ENCODE measurements at places on chromosomes 6 and 20.

- DNase-seq, result peak; percentile 14
Measured at GRCh38 chr6:53894091-53894490, 99.3 kb downstream of the LRRC1 start.

DNA sequence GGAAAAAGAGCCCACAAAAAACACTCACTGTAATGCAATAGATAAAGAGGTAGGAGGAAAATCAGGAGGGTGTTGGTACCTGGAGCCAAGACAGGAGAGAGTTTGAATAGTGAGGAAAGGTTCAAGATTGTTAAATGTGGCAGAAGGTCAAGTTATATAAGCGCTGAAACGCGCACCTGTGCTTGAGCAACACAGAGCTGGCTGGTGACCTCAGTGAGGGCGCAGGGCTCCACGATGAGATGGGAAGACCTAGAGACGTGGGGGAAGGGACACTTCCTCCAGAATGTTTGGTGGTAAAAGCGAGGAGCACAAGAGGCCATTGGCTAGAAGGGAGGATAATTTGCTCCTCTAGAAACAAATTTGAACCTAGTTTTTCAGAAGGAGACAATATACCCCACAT is 4.2 kb upstream of the PPP1R14C start:
- DNase-seq, result no peak

- no peak for DNase-seq
Measured at GRCh38 chr20:1757072-1757471, 99.5 kb upstream of the SIRPG start.

- DNase-seq, result no peak
Measured at GRCh38 chr20:16258766-16259165, 314.5 kb downstream of the KIF16B start.

- peak; percentile 30 for DNase-seq
Measured at GRCh38 chr6:30885481-30885998, 1.2 kb downstream of the DDR1 start.

GRCh38 chr20:10242166-10242565 is 23.5 kb downstream of the SNAP25 start:
- no peak for DNase-seq

- no peak for DNase-seq
Measured at GRCh38 chr6:52186480-52186879, 305 bp downstream of the IL17A start.

DNA sequence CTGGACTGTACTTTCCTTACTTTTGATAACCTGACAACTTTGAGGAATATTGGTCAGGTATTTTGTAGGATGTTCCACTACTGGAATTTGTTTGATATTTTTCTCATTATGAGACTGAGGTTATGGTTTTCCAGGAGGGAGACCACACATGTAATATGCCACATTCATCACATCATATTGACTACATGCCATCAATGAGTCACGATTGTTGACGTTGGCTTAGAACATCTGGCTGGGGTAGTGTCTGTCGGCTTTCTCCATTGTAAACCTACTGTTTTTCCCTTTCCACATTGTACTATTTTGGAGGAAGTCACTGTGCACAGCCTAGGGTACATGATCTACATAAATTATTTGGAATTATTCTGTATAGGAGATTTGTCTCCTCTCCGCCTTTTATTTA is 1.4 kb upstream of the STX11 start:
- DNase-seq, result no peak

DNA sequence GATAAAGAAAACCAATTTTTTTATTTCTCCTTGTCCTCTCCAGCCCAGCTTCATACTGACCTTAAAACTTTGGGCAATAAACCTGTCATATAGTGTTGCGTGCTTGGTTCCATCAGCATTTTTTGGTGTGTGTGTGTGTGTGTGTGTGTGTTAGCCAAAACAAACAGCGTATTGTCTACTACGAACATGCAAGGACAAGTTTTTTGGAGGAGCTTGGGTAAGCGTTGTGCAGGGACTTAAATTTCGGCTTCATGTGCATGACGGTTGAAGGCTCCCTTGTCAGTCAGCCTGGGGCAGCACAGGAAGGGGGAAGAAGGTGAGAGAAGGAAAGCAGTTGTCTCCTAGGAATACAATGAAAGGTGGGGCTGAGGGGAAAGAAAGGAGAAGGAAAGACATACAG is 62.0 kb upstream of the PAX1 start:
- no peak for DNase-seq

- no peak for DNase-seq
Measured at GRCh38 chr20:23546435-23547144, 21.7 kb downstream of the CST9L start.

DNA sequence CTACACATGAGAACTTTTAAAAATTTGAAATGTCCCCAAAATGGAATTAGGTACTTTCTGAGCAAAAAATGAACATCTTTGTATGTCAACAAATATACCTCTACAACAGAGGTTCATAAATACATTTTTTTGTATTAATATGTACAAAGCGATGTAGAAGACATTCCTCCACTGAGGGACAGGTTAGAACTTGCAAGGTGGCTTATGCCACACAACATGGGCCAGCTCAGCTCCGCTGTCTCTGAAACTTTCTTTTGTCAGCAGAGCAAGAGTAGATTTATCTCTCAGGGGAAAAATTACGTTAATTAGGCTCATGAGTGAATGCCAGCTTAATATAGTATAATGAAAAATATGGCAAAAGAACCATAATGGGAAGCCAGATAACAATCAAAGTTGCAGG is 10.6 kb upstream of the TMEM242 start:
- no peak for DNase-seq

- DNase-seq, result no peak
Measured at GRCh38 chr6:119476024-119476423, 126.5 kb upstream of the MAN1A1 start.

DNA sequence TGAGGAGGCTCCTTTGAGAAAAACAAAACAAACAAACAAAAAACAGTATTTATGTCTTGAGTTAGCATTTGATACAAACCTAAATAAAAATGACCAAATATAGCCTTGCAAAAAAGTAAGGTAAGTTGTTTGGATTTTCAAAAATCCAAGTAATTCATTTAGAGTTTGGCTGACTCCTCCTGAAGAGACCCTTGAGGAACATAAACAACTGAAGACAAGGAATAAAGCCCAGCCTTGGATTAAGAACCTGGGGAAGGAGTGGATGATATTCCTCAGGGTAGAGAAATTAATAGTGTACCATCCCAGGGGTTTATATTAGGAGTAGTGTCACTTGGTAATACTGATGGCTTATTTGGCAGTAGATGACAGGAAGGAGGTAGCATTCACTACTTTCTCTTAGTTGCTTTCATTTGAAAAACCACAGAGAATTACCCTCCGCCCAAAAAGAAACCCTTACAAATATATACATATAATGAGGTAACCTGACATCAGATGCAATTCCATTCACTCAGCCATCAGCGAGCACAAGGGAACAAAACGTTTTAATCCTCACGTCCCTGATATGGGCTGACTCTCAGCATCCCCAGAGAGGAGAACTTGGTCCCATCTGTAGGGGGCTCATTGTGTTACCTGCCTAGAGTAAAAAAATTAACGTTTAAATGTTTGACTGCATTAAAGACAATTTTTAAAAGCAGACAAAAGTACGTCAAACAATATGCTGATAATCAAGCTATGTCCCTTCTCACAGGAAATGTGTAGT is 57.0 kb downstream of the SOBP start:
- no peak for DNase-seq

DNA sequence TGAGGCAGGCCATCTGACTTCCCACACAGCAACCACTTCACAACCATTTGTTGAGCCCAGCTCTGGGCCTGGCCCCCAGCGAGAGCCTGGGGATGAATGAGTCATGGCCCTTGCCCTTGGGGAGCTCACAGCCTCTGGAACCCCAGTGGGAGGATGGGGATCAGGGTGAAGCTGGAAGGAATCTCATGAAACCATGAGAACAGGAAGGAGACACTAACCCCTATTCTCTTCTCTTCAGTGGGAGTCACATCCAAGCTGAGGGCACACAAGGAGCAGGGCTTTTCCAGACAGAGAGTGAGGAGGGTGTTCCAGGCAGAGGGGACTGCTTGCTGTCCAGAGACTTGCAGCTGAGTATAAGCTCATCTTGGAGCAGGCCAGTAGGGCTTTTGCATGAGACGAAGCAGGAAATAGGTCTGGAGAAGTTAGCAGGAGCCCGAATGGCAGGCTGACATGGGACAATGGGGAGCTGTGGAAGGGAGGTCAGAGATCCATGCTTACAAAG is 7.5 kb downstream of the FOXS1 start:
- DNase-seq, result peak; percentile 54

GRCh38 chr20:11496380-11496779 is 421.3 kb upstream of the BTBD3 start:
- DNase-seq, result no peak

- DNase-seq, result peak; percentile 86
Measured at GRCh38 chr6:111604259-111605099, 1.2 kb downstream of the TRAF3IP2 start.

DNA sequence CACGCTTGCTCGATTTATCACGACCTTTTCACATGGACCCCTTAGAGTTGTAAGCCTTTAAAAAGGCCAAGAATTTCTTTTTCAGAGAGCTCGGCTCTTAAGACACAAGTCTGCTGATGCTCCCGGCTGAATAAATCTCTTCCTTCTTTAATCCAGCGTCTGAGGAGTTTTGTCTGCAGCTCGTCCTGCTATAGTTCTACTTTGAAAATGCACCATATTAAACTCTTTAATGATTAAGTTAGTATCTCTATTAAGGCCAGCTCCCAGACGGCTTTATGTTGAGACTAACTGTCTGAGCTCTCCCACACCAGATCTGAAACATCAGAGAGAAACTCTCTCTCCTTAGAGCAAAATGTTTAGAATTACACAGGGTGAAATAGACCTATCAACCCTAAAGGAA is 18.0 kb upstream of the GSTA3 start:
- no peak for DNase-seq

- peak; percentile 45 for DNase-seq
Measured at GRCh38 chr6:156687789-156688619, 89.2 kb upstream of the ARID1B start.

DNA sequence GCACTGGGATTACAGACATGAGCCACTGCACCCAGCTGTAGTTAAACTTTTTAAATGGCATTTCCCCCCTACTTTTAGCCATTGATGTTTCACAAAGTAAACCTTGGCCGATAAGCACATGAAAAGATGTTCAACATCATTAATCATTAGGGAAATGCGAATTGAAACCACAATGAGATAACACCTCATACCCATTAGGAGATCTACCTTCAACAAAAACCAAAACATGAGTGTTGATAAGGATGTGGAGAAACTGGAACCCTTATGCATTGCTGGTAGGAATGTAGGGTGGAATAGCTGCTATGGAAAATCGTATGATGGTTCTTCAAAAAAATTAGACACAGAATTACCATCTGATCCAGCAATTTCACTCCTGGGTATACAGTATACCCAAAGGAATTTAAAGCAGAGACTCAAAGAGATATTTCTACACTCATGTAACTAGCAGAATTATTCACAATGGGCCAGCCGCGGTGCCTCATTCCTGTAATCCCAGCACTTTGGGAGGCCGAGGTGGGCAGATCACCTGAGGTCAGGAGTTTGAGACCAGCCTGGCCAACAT is 286.5 kb upstream of the JARID2 start:
- no peak for DNase-seq

DNA sequence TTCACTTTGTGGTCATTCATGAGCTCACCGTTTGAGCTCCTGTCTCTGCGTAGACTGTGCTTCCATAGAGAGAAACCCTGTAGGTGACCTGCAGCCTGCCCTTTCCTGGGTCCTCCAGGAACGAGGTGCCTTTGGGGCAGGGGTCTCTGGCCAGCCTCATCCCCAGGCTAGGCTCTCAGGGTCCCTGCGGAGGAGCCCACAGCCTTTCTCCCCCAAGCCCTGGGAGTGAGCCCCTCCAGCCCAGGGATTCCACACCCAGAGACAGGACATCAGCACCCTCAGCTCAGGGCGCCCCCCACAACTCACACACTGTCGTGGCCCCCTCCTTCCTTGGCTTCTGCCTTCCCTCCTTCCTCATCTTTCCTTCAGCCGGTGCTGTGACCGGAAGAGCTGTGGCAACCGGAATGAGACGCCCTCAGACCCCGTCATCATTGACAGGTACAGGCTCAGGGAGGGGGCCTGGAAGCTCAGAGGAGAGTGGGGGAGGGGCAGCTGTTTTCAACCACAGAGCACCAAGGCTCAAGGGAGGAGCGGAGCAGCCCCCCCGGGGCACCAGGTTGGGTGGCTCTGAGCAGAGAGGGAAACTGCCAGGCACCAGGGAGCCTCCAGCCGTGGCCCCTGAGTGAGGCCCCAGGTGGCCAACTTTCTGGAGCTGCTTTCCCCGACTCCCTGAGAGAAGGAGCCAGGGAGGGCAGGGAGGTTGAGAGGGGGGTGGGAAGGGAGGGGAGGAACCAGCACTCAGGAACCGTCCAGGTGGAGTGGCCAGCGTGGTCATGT is 16.8 kb downstream of the EBF4 start:
- no peak for DNase-seq

GRCh38 chr20:14199111-14199510 is 138.3 kb downstream of the FLRT3 start:
- DNase-seq, result peak; percentile 3

DNA sequence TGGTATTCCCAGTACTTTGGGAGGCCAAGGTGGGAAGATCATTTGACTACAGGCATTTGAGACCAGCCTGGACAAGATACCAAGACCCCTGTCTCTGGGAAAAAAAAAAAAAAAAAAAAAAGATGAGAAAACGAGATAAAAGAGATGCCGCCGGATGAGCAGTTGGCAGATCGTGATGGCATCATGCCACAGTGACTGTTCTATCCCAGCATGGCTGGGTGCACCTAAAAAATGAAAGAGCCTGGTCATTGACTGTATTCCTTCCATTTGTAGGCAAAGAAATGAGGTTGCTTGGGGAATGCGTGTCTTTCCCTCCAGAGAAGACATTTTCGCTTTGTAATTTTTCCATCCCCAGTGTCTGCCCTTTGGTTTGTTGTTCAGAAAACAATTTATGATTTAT is 12.9 kb downstream of the AKAP12 start:
- no peak for DNase-seq

- no peak for DNase-seq
Measured at GRCh38 chr20:15332711-15333160, 995.3 kb upstream of the FLRT3 start.

- DNase-seq, result no peak
Measured at GRCh38 chr6:72238900-72239299, 352.6 kb downstream of the RIMS1 start.

- no peak for DNase-seq
Measured at GRCh38 chr6:106173124-106173879, 87.2 kb downstream of the PRDM1 start.

DNA sequence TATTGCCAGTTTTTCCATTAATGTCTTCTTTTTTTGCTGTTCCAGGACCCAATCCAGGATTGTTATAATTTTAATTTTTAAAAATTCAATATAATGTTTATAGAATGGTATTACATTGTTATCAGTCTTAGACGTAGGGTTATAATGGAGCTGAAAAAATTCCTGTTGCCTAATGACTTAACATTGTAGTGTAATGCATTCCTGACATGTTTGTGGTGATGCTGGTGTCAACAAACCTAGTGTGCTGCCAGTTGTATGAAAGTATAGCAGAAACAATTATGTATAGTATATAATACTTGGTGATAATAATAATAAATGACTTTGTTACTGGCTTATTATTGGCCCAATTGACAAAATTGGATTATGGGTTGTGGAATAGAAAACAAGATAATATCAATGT is 30.4 kb downstream of the KIZ start:
- DNase-seq, result peak; percentile 74

GRCh38 chr20:17320456-17320855 is 93.6 kb downstream of the PCSK2 start:
- DNase-seq, result no peak

Data from fibroblast of pulmonary artery (primary cell).